ENCODE measurements at places on chromosomes 3 and 15.

- DNase-seq = no peak
These were observed 90.2 kb downstream of the CERS3 start for GRCh38 chr15:100438570-100438969.

DNA sequence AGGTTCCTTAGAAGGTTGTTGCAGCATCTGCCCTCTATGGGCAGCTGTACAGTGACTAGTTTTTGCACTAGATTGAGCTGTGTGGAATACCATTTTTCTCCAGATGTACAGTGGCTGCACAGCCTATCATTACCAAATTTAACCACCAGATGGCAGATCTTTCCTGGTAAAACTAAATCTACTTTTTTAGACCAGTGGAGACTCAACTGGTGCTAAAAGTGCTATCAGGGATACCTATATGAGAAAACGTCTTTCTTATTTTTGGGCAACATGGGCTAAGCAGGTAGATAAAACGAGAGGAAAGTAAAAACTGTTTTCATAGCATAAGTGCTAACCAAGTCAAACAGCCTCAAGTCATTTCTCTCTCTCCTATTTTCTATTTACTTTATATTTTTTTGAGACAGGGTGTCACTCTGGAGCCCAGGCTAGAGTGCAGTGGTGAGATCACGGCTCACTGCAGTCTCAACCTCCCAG lies 21.2 kb downstream of the IGSF10 start:
- DNase-seq = peak; percentile 41

DNA sequence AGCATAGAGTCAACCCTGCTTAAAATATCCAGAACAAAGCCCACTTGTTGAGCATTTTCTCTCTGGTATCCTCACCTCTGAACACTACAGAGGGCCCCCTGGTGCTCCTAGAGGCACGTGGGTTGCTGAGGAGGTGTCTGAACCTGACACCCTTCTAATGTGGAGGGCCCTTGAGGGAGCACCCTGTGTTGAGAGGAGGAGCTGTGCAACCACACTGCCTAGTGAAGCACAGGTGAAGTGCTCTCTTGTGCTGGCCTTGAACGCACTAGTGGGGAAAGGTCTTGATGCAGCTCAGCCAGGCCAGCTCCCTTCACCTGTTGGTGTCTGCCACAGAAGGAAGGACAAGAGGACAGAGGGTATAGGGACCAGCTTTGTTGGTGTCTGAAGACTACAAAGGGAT lies 51.9 kb downstream of the CCK start:
- no peak for DNase-seq

GRCh38 chr15:41967506-41968206 lies 4.7 kb downstream of the EHD4 start:
- no peak for DNase-seq

DNA sequence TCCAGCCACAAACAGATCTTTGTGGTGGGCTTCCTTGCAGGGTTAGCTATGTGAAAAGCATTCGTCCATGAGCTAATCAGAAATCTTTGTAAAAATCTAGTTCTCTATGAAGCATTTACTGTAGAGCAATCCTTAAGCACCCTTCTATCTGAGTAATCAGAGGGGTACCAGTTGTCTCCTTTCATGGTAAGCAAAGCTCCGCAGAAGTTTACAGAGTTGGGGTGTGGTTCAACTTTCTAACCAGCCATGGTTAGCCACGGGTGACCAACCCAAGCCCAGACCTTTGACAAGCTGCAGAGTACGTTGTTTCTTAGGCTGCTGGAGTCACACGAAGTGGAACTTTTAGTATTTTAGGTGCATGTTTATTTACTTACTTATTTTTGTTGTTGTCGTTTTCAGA lies 77.4 kb downstream of the FLNB start:
- no peak for DNase-seq

DNA sequence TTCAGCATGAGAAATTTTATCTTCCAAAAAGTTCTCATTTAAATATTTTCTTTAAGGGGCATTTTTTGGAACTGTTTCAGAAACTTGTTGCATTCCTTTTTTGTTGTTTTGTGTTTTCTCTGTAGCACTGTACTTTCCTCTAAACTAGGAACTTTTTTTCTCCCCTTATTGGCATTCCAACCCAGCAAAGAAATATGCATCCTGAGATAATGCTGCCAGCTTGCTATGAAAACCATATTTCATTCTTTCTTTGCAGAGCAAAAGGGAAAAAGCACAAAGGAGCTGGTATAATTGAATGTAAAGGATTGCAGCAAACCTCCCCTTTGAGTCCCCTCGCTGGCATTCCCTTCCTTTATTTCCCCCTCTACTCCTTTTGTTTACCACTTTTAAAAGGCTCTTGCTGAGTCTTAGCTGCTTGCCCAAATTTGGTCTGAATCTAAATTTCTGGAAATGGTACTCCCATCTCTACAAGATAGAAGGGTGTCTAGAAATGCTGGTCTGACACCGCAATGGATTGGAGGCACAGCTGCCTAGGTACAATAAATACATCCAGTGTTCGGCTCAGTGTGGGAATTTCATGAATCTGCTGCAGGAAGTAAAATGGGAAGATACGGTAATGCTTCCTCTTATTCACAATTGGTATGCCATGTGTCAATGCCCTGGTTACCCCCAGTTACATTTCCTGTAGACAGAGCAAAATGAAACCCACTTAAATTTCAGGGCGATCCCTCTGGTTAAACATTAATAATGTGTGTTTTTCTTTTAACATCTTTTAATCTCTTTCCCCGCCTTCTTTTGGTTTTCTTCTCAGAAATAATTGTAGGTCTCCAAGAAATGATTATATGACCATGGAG lies 156.6 kb downstream of the MEIS2 start:
- no peak for DNase-seq

- no peak for DNase-seq
These were observed 375.8 kb upstream of the ARPP21 start for GRCh38 chr3:35263477-35263876.
